A673 (cell line): ENCODE measurements at places on chromosomes 5 and 9.

DNA sequence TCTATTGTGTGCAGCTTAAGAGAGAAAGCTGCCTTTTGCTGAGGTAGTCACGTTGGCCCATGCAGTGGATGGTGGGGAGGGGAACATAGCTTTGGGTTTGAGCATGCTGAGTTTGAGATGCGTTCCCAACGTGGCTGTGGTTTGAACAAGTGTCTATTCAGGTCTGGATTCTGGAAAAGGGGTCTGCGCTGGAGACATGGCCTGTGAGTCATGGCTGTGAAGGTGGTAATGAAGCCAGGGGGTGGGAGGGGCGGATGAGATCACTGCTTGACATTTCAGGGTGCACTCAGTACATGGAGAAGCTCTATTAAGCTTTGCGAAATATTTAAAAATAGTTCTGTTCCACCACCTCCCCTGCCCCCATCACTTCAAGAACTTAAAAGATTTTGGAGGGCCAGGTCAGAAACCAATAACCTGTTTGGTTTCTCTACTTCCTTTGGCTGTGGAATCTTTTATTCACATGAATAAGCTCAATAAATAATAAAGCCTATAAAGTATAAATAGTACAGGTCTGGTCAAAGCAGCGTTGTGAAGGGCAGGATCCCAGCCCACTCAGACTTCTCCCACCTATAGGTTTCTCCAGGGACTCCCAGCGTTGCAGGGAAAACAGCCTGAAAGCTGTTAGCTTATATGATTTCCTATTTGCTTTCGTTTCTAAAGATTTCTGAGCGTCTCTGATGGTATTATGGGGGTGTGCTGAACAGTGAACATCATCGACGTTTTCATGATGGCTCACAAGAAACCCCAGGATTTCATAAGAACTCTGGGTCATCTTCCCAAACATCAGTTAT is 189.9 kb downstream of the NSG2 start:
- DNase-seq = no peak

DNA sequence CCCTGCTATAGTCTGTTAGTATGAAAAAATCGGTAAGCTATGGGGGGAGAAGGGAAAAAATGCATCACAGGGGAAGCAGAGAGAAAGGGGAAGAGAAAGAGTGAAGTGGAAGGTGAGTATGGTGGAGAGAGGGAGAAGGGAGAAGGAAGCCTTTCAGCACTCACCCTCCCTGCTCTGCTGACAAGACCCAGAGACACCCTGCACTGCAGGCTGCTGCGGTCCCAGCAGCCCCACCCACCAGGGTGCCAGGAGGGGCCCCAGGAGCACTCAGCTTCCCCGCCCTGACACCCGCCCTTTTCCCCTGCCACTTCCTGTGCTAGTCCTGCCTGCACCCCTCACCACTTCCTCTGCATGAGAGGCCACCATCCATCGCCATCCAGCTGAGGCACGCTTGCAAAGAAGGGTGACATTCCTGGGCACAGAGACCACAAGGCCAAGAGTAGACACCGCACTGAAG is 12.7 kb downstream of the STK10 start:
- DNase-seq = no peak

DNA sequence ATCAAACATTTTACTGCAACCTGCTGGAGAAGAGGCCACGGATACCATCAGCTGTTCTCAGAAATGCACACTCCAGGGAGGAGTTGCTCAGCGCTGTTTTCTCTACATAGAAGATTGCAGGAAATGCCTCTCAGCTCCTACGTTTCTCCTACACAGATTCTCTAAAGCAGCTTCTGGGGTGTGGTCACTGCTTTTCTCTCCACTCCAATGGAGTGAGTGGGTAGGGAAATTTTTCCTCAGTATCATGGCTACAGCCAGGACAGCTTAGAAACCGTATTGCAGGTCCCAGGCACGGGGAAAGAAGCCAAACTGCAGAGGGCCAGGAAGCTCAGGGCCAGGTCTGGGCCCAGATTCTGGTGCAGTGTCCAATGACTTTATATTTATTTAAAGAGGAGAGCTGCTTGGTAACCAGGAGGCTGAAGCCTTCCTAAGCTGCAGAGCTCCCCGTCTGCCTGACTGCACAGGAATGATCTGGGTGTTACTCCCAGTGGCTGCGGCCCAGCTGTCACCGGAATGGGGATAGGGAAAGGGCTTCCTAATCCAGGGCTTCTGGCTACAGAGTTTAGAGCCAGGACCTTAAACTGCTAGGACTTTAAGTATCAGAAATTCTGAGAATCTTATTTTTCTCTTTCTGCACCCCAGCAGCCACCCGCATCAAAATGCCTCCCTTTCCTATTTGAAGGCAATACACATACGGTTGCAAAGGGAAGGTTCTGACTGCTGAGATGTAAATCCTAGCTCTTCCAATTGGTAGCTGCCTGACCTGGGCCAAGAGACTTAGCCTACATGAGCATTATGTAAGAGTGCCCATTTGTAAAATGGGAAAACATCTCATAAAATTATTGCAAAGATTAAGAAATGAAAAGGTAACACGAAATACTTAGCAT is 1.4 kb upstream of the SPTAN1 start:
- DNase-seq = no peak

GRCh38 chr5:138440159-138441073 is 1.6 kb downstream of the REEP2 start:
- no peak for DNase-seq

GRCh38 chr5:172414531-172415361 is 39.6 kb downstream of the SH3PXD2B start:
- peak; percentile 29 for DNase-seq
